Common myeloid progenitor, CD34-positive (primary cell): ENCODE measurements at places on chromosomes 7 and 10.

- DNase-seq = no peak
Measured at GRCh38 chr10:3889961-3890522, 105.0 kb upstream of the KLF6 start.

GRCh38 chr7:128349466-128349825, 5.7 kb upstream of the RBM28 start:
- DNase-seq = no peak

- DNase-seq = no peak
Measured at GRCh38 chr7:55469271-55469681, 103.0 kb downstream of the VOPP1 start.

DNA sequence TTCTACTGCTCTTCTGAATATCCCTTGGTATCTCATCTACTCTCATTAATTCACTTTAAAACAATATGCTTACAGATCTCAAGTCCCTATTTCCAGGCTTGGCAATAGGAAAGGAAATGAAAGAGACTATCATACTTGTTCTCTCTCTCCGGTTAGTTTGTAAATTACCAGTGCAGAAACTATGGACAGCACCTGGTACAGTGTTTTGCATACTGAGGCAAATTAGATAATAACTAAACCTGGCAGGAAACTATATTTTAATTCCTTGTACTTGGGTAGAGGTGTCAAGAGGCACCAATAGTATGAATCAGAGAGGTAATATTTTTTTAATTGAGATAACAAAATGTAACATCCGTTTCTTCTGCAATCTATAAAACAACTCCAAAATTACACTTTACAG, 97.7 kb upstream of the TMEM196 start:
- no peak for DNase-seq

DNA sequence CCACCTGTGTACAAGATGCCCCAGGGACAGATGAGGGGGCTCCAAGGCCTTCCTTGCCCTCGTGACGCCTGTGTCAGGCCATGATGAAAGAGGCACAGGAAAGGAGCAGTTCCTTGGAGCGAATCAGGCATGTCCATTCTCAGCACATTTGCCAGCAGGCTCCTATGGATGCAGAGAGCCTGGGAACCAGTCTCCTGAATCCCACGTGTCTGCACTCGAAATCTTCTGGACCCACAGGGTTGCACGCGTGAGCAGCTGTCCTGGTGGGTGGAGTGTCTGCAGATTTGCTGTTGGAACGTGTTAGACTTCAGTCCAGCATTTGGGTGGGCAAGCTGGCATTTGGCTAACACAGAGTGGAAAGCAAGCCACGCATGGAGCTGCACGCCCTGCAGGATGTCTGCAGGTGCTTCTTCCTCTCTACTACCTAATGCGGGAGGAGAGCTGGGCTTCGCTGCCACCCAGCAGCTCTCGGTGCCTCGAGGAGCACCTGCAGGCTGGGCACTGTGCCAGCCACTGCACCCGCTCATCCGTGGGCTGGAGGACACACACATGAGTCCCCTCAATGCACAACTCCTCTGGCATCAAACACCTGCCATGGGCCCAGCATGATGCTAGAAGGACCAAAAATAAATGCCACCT, 140.7 kb downstream of the PAXIP1 start:
- no peak for DNase-seq

- DNase-seq = no peak
Measured at GRCh38 chr10:75779276-75779675, 347.9 kb downstream of the LRMDA start.
